ENCODE measurements at places on chromosomes 6 and 20.

DNA sequence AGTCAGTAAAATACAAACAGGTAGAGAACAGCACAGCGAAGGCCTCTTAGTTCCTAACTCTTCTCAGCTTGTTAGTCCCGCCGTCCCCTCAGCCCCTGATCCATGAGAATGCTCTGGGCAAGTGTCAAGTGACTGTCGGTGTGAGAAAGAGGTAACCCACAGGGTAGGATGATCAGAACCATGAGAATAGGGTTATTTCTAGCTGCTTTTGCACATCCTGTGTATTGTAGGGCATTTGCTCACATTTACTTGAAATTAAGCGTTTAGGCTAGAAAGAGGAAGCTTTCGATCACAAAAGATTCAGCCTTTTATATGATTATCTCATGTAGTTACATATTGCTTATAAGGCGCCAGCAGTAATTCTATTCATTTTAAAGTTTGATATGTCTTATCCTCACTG is 103.0 kb upstream of the PDE10A start:
- DNase-seq = no peak

DNA sequence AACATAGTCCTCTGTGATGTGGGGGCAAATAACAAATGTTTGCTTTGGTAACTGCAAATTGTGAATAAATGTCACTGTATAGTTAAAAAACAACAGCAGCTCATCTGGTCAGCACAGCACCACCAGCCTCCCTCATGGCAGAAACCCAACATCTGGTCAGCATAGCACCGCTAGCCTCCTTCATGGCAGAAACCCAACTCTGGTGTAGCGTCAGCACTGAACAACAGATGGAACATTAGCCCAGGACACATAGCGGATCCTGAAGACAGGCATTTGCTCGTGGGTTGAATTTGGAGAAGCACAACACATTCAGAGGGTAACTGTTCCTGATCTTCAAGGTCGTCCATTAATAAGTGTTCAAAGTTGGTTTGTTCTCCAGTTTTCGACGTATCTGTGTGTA is 265.9 kb downstream of the DLL1 start:
- no peak for DNase-seq

DNA sequence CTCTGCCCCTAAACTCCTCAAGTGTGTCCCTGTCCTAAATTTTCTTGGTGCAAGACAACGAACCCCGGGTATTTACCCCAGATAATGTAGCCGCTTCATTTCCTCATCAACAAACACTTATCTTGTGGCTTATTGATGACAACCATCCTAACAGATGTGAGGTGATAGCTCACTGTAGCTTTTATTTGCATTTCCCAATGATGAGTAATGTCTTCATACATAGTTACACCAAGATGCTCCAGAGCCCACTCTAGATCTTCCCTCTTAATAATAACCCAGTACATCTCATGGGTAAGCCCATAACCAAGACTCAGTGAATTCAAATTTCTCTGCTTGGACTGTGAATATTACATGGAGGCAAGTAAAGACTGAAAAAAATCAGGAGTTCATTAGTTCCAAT is 48.2 kb upstream of the BEND6 start:
- no peak for DNase-seq

DNA sequence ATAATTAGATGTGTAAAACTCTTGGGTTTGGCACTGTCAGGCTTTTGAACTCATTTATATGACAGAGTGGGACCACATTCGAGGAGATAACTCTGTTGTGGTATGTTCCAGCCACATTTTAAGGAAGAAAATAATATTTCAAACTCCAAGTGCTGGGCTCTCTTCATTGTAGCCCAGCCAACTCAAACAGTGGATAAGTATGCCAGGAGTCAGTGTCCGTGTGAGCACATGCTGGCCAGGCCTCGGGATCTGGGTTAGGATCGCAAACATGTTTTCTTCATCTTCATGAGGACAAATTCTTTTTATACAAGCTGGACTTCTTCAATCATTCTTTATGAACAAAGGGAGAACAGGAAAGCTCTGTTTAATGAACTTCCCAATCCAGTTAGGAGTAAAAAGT is 497.5 kb downstream of the MAFB start:
- no peak for DNase-seq

DNA sequence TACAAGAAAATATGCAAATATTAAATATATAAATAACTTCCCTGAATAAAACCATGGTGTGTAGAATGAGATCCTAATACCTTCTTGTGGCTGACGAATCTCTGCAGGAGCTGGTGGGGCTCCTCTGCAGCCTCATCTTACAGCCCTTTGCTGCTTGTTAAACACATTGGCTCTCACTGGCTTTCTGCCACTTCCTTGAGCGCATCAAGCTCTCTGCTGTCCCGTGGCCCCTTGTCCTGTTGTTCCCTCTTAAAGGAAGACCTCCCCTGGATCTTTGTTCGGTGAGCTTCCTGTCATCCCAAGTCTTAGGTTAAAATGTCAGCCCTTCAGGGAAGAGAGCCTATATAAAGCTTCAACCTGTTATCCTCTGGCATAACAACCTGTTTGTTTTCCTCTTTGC is 519.6 kb downstream of the DOK5 start:
- DNase-seq = no peak

DNA sequence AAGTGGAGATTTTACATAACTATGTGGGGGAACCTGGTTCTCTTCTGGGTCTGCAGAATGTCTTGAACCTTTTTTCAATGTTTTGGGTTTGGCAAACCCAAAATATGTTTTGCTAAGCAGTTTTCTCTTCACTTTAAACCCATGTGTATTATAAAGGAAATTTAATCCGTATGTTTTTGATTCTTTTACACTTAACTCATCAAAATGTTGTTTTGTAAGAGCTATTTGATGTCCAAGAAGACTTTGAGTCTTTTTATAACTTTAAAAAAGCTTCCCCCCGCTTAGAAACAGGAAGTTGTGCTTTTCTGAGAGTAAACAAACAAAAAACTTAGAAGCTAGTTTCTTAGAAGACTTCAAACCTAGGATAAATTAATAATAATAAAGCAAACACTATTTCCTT is 81.9 kb upstream of the CEP162 start:
- no peak for DNase-seq

DNA sequence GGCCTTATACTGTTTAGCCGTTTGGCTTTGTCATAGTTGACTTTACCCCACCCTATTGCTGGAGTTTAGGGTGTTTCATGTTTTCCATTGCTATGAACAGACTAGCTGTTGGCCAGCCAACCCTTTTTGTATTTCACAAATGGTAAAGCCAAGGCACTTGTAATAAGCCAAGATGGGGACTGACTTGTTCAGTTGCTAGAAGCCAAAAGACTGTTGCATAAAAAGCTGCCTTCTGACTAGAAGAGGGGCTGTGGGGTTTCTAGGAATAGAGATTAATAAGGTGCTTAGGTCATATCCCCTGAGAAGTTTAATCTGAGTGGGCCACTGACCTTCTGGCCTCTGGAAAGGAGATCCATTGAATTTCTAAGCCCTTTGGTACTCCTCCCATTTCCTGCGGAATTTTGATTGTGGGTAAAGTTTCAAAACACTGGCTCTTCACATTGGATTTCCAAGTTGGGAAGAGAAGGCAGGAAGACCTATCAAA is 211.1 kb downstream of the PLCB4 start:
- no peak for DNase-seq

- no peak for DNase-seq
These were observed 6.5 kb upstream of the RNF24 start for GRCh38 chr20:4021906-4022305.

DNA sequence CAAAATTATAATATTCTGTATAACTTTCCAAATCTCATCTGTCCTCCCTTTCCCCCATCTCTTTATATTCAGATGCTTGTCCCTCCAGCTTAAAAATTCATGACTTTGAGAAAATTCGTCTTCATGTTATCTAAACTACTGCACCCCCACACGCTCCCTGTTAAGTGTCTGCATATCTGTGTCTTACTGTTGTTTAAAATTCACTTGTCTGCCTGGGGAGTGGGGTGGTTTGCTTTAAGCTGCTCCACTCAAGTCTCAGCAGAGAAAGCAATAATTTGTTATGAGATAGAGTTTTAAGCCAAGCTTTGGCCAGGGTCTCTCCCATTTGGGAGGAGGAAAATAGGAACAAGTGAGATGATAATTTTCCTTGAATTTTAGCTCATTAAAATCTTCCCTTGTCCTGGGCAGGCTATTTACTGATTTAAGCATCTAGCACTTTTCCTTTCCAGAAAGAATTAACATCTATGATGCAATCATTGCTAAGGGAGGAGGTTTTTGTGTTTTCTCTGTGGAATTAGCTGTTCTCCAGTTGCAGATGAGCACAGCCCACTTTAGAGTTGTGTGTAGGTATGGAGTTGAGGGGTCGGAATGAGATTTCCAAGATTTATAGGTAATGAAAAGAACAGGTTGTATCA is 36.8 kb downstream of the MTHFD1L start:
- DNase-seq = no peak

- DNase-seq = no peak
These were observed 38.2 kb downstream of the SAMD5 start for GRCh38 chr6:147546501-147547368.

- DNase-seq = no peak
These were observed 148.8 kb downstream of the CFAP61 start for GRCh38 chr20:20201124-20201523.

DNA sequence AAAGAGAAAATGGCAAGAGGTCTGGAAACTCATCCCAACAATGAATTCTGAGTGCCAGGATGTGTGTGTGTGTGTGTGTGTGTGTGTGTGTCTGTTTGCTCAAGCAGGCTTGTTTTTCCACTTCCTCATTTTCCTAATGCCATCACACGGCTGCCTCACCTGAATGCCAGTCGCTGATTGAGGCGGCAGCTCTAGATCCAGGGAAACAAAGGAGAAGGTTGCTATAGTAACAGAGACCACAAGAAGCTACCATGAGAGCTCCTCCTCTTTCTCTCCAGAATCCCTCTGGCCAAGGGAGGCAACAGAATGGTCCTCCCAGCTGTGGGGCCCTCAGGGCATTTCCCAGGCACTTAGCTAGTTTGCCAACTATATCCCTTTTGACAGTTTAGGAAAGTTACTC is 241.1 kb upstream of the TSHZ2 start:
- no peak for DNase-seq

- DNase-seq = no peak
These were observed 58.1 kb downstream of the ASCC3 start for GRCh38 chr6:100823041-100823440.

- DNase-seq = no peak
These were observed 1315.5 kb upstream of the GJE1 start for GRCh38 chr6:140817176-140817575.

GRCh38 chr20:44716309-44717106 is 1.3 kb downstream of the CCN5 start:
- DNase-seq = no peak

- DNase-seq = no peak
These were observed 15.3 kb downstream of the PRL start for GRCh38 chr6:22281341-22282085.

DNA sequence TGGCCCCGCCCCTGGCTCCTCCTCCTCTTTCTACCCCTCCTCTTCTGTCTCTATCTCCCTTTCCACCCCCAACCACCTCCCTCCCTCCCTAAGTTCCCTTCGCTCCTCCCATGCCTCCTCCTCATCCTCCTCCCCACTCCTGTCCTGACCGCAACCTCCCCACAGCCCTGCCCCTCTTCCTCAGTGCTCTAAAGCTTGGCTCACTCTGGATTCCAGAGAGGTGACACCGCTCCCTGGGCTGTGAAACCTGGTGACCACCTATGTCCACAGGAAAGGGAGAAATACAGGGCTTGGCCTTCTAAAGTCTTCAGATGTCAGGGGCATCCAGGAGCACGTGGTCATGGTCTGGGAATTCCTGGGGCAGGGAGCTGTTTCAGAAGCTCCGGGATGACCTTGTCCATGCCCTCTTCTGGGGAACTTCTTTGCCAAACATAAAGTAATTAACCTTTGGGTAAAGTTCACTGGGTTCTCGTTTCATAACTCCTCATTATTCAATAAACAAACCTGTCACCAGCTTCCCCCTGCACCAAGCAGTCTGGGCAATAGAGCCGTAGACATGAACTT is 345 bp upstream of the CST5 start:
- DNase-seq = no peak

DNA sequence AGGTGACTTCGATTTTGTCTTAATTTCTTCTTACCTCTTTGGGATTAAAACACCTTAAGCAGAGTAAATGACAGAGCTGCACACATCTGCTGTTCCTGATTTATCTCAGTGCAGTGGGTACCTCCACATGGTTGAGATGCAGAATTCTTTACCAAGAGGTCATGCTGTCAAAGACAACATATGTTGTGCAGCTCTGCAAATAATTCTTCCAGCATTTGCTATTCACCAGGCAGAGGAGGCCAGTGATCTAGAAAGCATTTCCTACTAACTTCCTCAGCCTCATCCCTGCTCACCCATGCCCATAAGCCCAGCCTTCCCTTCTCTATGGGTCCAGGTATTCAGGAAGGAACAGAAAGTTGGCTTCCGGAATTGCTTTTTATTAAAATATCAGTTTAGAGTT is 109.3 kb downstream of the THBS2 start:
- no peak for DNase-seq

DNA sequence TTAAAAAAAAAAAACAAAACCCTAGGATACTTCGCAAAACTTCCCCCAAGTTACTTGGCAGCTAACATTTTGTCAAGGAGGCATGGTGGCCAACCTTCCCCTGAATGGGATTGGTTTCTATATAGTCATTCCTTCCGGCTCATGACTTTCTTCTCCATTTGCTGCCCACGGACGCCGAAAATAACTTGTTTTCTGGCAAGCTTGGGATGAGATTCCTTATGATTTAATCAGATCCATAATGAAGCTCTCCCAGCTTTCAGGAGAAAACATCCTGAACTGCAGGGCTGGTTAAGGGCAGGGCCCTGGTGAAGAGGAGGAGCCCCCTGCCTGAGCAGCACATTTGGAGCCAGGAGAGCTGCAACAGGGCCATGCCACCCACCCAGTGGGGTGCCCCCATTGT is 49.9 kb downstream of the PPP1R16B start:
- DNase-seq = no peak

DNA sequence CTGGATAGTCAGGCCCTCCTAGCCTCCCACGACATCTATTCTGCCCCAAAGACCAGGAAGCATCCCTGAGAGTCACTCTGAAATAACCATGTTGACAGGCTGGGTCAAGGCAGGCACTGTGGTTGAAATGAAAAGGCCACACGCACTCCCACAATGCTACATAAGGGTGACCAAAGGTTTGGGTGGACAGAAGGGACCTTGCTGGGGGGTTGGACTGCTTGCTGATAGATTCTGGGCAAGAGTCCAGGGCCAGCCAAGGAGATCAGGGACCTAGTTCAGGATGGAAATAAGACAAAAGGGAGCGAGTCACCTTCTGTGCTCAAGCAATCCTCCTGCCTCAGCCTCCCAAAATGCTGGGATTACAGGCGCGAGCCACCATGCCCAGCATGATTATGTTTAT is 32.5 kb upstream of the DSN1 start:
- DNase-seq = no peak

- peak; percentile 54 for DNase-seq
These were observed 24.7 kb downstream of the TTLL9 start for GRCh38 chr20:31894980-31895675.
